DMS79 treated with DMSO at 0.1 percent for 48 hours (cell line): ENCODE measurements at places on chromosomes 11 and 22.

GRCh38 chr11:123559523-123559955 lies 94.9 kb downstream of the SCN3B start:
- peak; percentile 67 for DNase-seq

GRCh38 chr22:19122752-19123492 lies 710 bp upstream of the DGCR2 start:
- DNase-seq: no peak

DNA sequence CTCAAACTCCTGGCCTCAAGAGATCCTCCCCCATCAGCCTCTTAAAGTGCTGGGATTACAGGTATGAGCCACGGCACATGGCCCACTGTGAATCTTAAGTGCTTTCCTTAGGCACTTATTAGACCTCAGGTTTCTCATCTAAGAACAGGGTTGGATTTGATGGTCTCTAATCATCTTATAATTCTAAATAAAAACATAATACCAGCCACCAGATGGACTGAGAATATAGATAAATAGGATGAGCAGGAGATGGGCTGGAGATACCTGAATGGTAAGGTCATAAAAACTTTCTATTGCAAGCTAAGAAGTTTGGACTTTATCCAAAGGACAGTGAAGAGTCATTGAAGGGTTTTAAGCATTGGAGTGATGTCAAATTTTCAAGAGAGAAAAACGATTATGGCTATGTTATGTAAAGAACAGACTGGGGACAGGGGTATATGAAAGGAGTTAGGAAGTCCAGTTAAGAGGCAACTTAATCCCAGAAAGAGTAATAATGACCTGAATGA lies 85.2 kb downstream of the RELT start:
- peak; percentile 52 for DNase-seq

DNA sequence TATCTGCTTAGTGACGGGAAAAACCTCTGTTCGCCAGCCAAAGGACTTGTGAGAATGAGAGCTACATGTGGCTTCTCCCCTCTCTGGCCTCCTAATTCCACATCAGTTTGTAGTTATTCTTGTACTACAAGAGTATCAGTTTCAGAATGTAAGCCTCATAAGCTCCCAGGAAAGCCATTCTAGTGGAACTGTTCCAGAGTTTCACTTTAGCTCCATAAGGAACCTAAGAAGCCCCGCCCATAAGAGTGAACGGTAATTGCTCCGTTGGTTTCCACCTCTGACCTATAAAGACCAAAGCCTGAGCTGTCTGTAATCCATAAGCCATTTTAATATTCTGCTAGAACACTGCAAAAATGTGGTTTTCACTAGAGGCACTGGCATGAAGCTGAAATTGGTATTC lies 53.0 kb downstream of the SIK3 start:
- DNase-seq: no peak

- no peak for DNase-seq
These were observed 9.5 kb downstream of the GRAMD1B start for GRCh38 chr11:123439616-123440015.

- no peak for DNase-seq
These were observed 33.8 kb upstream of the APOA1 start for GRCh38 chr11:116871248-116871647.

- no peak for DNase-seq
These were observed 3.9 kb downstream of the CRYBB2 start for GRCh38 chr22:25223269-25223850.

- no peak for DNase-seq
These were observed 70.1 kb upstream of the OLFML1 start for GRCh38 chr11:7414973-7415817.

DNA sequence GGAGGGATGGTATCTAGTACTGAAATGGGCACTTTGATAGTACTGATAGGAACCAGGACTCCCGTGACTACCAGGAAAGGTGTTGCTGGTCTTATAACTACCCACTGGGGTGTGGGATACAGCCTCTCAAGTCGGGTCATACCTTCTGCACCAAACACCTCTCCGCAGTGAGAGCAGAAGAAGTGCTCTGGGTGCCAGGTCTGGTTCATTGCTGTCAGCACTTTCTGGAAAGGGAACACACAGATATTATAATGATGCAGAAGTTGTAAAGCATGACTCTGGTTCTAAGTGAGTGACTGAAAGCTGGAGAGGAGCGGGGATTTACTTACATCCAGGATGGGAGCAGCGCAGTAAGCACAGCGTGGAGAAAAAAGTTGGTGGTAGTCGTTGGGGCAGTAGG lies 26.0 kb downstream of the LPXN start:
- no peak for DNase-seq

DNA sequence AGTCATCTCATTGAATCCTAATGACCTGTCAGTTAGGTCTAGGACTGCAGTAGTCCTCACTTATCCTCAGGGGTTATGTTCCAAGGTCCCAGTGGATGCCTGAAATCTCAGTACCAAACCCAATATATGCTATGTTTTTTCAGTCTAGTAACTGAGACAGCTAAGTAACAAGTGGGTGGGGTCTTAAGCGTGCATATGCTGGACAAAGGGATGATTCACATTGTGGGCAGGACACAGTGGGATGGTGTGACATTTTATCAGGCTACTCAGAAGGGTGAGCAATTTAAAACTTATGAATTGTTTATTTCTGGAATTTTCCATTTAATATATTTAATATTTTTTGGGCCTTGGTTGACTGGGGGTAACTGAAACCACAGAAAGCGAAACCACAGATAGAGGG lies 29.0 kb downstream of the DDX10 start:
- no peak for DNase-seq

DNA sequence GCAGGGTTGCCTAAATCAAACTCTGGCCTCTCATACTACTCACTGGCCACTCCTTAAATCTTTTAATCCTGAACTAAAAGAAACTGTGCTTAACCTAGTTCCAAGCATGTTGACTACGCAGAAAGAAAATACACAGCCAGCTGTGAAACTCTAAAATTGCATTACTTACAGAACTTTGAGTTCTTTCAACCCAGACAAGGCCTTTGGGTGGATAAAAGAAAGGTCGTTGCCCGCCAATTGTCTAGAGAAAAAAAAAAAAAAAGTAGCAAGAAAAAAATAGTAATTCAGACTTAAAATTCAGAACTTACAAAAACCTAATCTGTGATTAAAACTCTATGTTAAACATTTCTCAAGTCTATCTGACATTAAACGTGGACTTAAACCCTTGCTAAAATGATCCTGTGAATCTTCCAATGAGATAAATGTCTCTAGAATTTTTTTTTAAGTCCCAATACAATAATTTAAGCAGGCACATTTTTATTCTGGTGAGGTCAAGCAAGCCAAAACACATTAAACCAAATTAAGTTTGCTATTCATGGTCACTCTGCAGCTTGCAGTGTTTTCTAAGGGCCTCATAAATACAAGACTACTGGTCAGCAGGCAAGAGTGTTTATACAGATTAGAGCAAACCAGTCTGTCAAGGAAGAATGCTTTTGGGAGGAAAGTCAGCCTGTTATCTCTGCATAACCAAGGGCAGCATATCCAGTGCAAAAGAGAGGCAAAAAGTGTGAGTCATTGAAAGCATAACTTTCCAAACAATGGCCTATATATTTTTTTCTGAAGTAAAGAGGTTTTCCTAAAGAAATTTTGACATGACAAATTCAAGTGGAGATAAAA lies 29.5 kb upstream of the CCDC34 start:
- no peak for DNase-seq

- DNase-seq: peak; percentile 76
These were observed 77.0 kb downstream of the RPS6KA4 start for GRCh38 chr11:64436000-64436399.

GRCh38 chr11:74297484-74297883 lies 14.0 kb downstream of the P4HA3 start:
- DNase-seq: no peak

DNA sequence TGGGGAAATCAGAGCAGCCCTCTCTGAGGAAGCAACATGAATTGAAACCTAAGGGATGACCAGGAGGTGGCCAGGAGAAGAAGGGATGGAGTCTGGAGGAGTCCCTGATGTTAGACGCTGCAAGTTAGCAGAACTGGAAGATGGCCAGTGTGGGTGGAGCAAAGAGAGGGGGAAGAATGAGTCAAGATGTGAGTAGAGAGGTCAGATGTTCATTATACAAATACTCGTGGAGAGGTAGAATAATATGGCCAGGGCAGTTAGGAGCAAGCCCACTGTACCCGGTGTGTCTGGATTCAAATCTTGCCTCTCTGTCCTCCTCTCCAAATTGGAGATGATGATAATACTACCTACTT lies 242.0 kb downstream of the TENM4 start:
- DNase-seq: no peak

GRCh38 chr11:70526116-70527045 lies 128.1 kb downstream of the CTTN start:
- no peak for DNase-seq

GRCh38 chr11:30861064-30861463 lies 274.9 kb upstream of the MPPED2 start:
- DNase-seq: no peak

GRCh38 chr11:81301166-81301830 lies 1432.4 kb downstream of the FAM181B start:
- no peak for DNase-seq

DNA sequence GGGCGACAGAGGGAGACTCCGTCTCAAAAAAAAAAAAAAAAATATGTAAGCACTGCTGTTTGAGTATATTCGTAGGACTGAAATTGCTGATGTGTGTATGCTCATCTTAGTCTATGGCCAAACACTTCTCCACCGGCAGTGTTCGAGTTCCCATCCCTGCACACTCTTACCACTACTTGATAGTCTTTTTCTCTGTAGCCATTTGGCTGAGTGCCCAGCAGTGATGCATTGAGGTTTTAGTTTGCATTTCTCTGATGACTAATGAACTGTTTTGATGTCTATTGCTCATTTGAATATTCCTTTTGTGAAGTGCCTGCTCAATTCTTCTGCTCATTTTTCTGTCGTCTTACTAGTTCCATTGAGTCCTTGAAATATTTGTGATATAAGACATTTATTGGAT lies 1.9 kb downstream of the TIRAP start:
- DNase-seq: peak; percentile 96

- no peak for DNase-seq
These were observed 77.6 kb upstream of the KCNQ1OT1 start for GRCh38 chr11:2777386-2777785.

- no peak for DNase-seq
These were observed 13.8 kb upstream of the NXPE4 start for GRCh38 chr11:114609429-114609828.

DNA sequence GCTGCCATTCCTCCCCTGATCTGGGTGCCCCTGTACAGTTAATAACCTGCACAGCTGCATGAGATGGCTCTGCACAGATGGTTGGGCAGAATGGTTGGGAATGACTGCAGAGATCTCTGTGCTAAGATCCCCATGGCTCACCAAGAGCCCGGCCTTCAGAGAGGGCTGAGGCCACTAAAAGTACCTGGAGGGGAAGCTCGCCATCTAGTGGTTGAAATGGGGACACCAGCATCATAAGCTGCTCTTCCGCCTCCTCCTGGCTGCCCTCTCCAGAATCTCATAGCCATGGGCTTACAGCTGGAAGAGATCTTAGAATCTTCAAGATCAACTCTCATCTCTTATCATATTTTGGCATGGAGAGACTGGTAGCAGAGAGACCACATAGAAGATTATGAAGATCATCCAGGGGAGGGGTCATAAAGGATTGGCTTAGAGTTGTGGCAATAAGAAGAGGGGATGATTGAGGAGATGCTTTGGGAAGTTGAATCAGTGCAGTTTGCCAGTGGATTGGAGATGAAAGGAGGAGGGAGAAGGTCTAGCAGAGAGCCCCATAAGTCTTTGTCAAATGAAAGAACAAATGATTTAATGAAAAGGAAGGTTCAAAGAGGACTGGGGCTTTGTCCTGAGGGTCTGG lies 22.0 kb upstream of the TLCD5 start:
- DNase-seq: peak; percentile 49

DNA sequence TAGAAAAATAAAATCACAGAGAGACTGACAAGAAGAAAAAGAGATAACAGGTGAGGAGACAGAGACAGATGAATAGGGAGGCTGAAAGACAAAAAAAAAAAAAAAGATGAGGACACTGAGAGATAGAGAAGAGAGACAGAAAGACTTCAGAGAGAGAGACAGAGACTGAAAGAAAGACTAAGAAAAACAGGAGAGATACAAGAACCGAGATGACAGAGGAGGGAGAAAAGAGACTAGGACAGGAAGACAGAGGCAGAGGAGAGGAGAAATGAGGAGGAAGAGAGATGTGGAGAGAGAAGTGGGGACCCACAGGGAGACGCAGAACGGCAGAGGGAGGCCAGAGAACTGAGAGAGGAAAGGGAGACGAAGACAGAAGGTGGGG lies 771 bp downstream of the GPR83 start:
- no peak for DNase-seq

- DNase-seq: no peak
These were observed 13.6 kb downstream of the PARVB start for GRCh38 chr22:44037519-44038375.

- DNase-seq: no peak
These were observed 4.5 kb downstream of the QSER1 start for GRCh38 chr11:32897103-32897502.

- no peak for DNase-seq
These were observed 373.7 kb upstream of the B3GAT1 start for GRCh38 chr11:134785660-134786284.

DNA sequence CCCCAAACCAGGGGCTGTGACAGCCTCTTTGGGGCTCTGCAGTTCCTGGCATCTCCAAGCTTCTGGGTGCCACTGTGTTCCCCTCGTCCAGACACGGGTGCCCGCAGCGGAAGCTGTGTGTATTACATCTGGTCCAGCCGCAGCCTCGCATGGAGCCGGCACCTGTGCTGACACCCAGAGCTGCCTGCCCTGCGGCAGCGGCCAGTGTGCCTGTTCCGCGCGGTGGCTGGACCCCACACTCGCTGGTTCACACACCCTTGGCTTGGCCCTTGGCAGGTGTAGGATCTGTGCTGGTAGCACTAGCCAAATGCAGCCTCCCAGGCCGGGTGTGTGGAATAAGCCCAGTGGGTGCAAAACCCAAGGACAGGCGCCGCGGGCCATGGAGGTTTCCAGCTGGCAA lies 24.5 kb upstream of the RNASEH2C start:
- no peak for DNase-seq

GRCh38 chr11:76087749-76088148 lies 118.6 kb downstream of the WNT11 start:
- no peak for DNase-seq

DNA sequence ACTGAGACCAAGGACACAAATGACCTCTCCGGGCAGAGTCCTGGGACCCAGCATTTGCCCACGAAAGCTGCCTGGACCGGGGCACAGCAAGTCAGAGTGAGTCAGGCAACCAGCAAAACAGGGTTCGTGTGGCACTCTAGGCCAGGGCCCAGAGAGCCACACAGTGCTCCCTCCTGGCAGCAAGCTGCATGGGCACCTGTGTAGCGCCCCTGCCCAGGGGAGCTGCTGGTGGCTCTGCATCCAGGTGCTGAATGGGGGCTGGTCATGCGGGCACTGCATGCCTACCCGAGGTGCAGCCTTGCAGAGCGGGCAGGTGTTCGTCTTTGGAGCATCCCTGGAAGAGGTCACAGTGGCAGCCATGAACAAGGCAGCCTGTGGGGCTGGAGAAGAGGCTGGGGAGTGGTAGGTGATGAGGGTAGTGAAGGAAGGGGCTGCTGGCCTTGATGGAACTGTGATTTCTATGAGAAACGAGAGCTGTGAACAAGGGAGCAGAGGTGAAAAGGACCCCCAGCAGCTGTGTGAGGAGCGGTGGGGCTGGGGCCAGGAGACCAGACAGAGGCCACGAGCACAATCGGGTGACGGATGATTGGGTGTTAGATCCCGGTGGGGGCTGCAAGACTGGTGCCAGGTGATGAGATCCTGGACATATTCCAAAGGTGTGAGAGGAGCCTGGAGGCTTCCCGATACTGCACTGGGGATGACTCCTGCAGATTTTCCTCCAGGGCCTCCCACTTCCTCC lies 63.3 kb downstream of the DGCR2 start:
- DNase-seq: no peak
